ENCODE measurements at places on chromosomes 12 and 14.

GRCh38 chr14:33811721-33812120 lies 139.2 kb downstream of the EGLN3 start:
- no peak for DNase-seq

- no peak for DNase-seq
These were observed 69.4 kb downstream of the IRF2BPL start for GRCh38 chr14:76958980-76959710.

- DNase-seq = no peak
These were observed 112.7 kb downstream of the SLC16A7 start for GRCh38 chr12:59708484-59708883.

DNA sequence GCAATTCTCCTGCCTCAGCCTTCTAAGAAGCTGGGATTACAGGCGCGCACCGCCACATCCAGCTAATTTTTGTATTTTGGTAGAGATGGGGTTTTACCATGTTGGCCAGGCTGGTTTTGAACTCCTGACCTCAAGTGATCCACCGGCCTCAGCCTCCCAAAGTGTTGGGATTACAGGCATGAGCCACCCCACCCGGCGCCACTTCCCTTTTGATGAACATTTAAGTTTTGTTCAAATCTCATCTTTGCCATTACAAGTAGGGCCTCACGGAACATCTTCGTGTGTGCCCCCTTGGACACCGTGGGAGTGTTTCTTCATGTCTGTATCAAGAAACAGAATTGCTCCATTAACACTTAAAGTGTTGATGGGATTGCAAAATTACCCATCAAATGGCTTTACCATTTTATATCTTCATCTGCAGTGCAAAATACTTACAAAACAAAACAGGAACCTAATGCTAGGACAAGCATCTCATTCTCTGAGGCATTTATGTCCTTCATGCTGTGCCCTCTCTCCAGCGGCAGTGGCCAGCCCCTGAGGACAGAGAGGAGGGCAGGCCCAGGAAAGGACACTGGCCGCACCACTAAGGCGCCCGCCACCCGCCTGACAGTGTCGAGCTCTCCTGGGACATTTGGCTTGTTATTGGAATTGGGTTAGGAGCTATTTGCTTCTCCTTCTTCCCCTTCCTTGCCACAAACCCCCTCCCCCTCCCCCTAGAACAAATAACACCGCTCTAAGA lies 61.7 kb downstream of the RFX4 start:
- DNase-seq = no peak

DNA sequence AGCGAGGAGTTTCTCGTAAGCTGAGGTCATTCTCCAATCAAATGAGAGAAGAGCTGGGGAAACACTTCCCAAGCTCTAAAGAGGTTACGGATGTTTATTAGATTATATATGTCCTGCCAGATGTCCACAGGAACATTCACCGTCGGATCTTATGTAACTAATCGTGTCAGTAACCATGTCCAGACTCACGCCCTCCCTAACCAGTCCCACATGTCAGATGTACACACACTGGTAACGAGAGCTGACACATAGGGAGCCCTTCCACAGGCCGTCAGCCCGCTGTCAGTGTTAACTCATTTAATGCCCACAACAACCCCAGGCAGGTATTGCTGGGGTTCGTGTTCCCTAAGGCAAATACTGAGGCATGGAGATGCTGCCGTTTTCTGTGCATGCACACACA lies 223.7 kb upstream of the RTL1 start:
- DNase-seq = no peak

- no peak for DNase-seq
These were observed 28.8 kb downstream of the FERMT2 start for GRCh38 chr14:52922059-52922458.

- DNase-seq = no peak
These were observed 52.6 kb upstream of the STK38L start for GRCh38 chr12:27191531-27191930.

DNA sequence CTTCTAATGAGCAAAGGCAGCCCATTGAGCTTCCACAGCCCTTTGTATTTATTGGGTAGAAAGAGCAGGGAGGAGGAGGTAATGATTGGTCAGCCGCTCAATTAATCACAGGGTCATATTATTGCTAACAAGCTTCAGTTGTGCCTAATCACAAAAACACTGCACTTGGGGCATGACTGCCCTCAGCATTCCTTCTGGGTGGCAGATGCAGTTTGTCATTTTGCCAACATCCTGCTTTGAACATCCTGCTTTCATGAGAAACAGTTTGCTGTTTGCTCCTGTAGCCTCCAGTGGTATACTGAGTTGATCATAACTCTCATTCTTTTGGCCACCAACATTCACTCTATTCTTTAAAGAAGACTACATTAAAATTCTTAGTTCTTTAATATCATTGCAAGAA lies 462.9 kb upstream of the MIS18BP1 start:
- DNase-seq = no peak

DNA sequence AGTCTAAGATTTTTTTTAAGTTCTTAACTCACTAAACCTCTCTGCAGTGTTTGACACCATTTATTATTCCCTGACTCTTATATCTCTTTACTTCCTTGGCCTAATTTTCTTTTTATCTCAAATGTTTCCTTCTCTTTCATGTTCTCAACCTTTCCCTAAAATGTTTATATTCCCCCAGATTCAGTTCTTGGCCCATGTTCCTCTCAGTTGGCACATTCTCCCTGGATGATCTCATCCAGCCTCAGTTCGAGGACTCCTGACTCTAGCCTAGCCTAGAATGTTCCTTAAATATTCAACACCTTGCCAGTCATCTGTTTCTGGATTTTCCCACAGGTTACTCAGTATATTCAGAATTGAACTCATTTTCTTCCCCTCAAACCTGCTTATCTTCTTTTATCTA lies 81.3 kb downstream of the SCN8A start:
- no peak for DNase-seq

GRCh38 chr12:5440978-5441377 lies 9.1 kb downstream of the NTF3 start:
- no peak for DNase-seq

DNA sequence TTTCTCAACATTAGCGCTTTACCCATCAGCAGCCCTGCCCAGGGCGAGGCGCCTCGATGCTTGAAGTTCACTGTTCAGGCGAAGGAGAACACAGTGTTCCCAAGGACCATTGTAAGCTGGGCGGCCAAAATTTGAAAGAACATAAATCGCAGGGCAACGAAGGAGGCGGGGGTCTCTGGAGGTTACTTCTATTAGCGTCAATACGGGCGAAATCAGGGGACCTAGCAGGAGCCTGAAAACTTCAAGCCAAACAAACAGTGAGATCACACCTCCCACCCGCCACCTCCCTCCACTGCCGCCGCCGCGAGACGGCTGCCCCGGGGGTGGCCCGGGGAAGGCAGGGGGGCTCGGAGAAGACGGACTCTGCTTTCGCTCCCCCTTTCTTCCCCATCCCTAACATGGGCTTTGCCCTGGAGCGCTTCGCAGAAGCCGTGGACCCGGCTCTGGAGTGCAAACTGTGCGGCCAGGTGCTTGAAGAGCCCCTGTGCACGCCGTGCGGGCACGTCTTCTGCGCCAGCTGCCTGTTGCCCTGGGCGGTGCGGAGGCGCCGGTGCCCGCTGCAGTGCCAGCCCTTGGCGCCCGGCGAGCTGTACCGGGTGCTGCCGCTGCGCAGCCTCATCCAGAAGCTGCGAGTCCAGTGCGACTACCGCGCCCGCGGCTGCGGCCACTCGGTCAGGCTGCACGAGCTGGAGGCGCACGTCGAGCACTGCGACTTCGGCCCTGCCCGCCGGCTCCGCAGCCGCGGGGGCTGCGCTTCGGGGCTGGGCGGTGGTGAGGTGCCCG lies at the start of gene PDZRN4:
TSS of gene PDZRN4 (plus strand) at position 263 of the 783 bp plus-strand sequence.
- DNase-seq = no peak

- no peak for DNase-seq
These were observed 620 bp downstream of the C1S start for GRCh38 chr12:7061138-7061537.

DNA sequence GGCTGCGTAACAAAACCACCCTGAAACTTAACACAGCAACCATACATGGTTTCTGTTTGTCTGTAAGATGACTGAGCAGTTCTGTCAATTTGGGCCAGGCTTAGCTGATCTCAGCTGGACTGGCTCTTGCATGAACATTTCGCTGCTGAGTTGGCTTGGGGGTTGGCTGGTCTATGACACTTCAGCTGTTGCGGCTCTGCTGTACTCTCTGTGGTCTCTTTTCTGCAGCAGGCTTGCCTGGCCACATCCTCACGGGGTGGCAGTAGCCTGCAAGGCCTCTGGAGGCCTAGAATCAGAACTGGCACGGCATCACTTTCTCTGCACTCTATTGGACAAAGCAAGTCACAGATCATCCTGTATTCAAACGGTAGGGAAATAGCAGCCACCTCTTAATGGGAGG lies 216.2 kb downstream of the BCL11B start:
- DNase-seq = no peak

- DNase-seq = no peak
These were observed 17.4 kb downstream of the VASH1 start for GRCh38 chr14:76778546-76779215.

GRCh38 chr12:6620137-6620884 lies 13.1 kb upstream of the CHD4 start:
- no peak for DNase-seq

DNA sequence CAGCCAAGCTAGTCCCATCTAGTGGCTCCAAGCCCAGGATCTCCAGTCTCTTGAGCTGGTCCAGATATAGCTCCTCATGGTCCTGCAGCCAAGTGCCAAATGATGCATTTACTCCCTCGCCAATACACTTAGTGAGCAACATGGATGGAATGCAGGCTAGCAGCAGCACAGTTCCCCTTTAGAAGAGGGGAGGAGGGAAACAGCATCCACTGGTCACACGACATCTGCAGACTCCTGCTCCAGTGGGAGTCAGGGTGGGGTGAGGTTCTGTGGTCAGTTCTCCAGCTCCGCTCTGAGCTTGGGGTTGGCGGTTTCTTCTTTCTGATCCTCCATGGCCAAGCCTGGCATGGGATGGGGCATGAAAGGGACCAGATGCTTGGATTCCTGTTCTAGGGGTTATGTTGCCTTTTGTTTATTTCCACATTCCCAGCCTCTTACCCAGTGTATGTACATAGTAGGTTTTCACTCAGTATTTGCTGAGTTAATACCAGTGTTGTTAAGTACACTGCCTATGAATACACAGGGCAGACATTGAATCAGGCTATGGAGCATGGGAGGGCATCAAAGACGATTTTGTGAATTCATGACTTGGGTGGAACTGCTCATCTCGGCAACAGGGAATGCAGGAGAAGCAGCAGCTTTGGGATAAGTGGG lies 57.3 kb downstream of the GALNT16 start:
- no peak for DNase-seq

DNA sequence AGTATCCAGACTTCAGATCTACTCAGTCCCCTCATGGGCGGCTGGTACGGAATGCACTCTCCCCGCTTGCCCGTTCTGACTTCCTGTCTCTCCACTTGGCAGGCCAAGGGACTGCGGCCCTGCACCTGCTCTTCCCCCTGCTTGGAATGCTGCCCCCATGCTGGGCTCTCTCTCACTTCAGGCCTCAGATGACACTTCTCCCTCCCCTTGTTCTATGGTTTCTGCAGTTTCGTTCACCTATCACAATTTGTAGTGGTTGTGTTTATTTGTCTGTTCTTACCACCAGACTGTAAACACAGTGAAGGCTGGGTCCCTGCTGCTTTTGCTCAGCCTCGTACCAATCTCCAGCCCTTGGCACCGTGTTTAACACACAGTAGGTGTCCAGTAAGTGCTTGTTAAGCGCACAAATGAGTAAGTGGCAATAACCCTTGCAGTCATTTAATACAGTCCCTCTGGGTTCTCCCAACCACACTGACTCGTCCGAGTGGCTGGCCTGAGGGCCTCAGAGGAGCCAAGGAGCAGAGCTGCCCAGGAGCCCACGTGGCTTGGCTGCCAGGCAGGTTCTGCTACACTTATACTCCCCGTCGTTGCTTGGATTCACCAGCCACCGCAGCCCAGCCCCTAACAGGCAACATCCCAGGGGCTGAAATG lies 11.8 kb downstream of the SLC6A12 start:
- no peak for DNase-seq

- DNase-seq = no peak
These were observed 25.3 kb downstream of the GNS start for GRCh38 chr12:64733857-64734256.

- no peak for DNase-seq
These were observed at the start of gene SERPINA10 for GRCh38 chr14:94292872-94293577. Gene SERPINA10, minus strand, starts transcription at chr14:94293268. Its CDS starts 2,675 bp downstream, at chr14:94290593.

DNA sequence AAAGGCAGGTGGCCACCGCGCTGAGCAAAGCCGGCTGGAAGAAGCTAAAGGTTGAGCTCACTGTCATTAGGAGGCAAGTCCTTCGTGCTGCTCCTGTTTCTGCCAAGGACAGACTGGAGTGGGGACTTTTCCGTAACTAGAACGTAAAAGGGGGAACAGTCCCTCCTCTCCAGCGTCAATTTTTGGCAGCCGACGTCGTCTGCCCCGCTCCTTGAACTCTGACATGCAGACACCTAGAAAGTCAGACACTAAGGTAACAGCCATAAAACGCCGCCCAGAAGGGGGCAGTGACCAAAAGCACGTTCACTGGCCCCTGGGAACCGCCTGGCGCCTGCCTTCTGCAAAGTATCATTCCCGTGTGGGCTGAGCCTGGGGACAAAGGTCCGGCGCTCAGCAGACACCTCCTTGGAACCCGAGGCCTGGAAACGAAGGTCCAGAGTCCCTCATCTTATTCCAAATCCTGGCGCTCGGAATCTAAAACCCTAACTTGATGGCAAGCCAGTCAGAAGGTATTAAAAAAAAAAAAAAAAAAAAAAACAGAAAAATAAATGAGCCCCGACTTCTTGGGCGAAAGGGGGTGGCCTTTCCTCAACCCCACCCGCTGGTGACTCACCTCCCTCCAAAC lies 1.1 kb upstream of the LRP1 start:
- no peak for DNase-seq

DNA sequence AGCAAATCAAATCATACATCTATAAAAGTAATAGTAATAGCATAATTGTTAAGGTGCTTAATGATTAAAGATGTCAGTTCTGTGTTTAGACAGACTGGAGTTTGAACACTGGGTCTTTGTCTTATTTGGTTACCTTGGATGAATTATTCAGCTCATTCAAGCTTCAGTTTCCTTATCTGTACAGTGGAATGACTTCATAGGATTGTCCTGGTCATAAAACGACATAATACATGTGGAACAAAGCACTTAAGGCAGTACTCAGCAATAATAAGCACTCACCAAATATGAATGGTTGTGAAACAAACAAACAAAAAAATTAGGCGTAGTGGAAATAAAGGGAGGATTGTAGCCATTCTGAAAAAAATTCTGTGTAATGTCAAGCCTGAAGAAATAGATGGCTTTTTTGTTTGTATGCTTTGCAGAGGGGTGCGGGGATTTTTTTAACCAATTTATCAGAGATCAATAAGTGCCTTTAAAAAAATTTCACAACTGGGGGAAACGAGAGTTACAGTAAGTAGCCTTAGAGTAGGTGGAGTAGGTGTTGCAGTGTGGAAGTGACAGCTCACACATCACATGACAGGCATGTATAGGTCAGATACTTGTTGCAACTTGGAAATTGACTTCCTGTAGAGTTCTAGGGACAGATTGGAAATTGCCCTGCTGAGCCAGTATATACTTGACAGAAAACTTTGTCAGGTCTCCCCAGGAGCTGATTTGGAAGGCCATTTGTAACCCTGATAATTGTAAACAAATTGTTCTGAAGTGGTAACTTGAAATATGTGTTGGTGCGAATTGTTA lies 157.7 kb downstream of the SLC15A5 start:
- DNase-seq = no peak
